ENCODE measurements at places on chromosomes 7 and 10.

DNA sequence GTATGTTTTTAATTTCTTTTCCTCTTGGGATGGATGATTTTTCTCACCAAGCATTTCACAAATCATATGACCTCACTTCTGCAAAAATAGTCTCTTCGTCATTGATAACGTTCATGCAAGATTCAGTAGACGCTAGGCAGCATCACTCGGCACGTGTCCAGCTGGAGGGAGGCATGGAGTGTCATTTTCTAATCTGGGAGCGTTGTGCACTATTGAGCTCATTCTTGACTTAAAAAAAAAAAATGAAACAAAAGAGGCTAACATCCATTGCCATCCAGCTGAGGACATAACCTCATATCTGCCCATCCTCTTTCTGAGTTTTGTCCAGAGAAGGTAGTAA lies 56.2 kb downstream of the COL17A1 start:
- DNase-seq: no peak

- DNase-seq: no peak
These were observed 235.9 kb downstream of the COBL start for GRCh38 chr7:51080622-51081269.

DNA sequence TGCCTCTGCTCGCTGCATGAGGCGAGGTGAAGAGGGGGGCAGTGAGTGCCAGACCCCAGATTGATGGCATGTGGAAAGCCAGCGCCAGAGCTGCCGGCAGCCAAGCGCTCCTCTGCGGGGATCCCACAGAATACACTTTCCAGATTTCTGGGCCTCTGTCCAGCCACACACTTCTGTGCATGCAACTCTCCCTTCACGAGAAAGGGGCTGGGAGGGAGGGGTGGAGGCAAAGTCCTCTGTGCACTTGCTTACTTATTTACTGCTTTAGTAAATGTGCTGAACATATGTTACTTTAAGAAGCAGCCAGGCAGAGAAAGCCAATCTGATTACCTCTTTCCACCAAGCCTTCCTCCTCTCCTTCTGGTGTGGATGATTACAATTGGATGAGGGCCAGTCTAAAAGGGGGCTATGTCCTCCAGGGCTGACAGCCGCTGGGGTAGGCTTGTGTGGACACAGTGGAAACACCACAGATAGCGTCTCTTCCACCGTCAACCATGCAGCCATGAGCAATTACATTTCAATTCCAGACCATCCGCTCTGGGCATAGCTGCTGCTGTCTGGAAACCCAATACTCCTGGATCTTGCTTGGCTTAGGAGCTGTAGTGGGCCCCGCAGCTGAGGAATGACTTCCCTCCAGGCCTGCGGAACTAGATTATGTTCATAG lies 322.8 kb upstream of the ANKRD30A start:
- DNase-seq: no peak

GRCh38 chr10:30309403-30309802 lies 39.7 kb downstream of the MTPAP start:
- DNase-seq: no peak

DNA sequence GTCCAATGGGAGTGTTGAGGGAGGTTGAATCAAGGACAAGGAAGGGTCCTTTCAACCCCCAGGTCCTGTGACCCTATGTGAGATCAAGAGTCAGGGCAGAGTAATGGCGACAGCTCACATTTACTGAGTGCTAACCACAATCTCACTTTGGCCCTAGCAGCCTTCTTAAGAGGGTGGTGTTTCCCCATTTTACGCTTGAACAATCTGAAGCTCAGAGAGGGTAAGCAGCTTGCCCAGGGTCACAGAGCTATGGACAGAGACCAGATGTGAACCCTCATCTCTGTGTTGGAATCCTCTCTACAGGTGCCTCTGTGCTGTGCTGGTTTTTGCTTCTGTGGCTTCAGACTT lies 102.0 kb downstream of the GRK5 start:
- DNase-seq: no peak

DNA sequence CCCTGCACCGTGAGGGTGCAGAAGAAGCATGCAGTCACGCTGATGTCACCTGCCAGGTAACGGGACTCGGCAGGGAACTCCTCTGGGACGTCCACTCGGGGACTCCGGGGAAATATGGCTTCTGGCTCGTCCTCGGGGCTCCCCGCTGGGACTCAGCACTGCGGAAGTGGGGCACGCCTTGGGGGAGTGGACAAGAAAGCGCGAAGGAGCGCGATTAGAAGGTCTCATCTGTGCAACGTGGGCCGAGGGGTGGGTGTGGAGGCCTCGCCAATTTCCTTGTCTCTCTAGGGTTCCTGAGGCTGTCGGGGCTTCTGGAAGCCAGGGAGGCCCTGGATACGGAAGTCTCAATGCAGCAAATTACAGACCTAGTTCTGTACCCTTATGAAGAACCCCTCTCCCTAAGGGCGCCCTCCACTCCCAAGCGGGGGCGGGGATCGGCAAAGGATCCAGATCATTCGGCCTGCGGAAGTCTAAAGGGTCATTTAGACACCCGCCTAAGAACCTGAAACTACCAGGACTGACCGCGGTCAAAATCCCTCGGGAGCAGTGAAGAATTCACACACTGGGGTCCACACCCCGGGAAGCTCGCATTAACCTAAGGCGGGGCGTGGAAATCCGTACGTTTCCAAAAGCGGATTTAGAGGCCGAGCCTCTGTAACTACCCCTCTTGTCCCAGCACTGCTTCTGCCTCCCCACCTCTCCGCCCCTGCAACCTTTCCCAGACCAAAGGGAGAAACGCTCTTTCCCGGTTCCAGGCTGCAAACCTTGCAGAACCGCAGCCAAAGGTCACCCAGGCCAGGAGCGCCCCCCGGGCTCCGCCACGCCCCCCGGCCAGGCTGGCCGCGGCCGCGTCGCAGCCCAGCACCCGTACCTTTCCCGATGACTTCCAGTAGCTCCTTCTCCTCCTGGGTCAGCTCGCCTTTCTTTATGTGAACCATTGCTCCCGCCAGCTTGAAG lies 640 bp downstream of the ANKMY2 start:
- DNase-seq: peak; percentile 57

- DNase-seq: no peak
These were observed 40.5 kb upstream of the PPP2R2D start for GRCh38 chr10:131860311-131860710.

GRCh38 chr7:122140918-122141317 lies 3.1 kb downstream of the AASS start:
- DNase-seq: no peak

- DNase-seq: peak; percentile 40
These were observed 119.4 kb downstream of the DYNC2I1 start for GRCh38 chr7:158975526-158976467.

DNA sequence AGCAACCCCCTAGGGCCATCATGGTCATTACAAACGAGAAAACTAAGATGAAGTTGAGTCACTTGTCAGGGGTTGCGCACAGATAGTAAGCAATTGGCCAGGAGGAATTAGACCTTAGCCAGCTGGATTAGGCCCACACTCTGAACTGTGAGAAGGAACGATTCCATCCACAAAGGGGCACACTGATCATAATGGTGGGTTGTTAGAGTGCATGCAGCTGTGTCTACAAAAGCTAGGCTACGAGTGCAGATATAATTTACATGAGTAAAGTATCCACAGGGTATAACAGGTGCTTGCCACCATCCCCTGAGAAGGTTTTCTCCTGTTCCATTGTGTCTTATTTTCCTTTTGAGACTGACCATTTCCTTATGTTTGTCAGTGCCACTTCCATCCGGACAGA lies 16.6 kb upstream of the FAM170B start:
- no peak for DNase-seq

DNA sequence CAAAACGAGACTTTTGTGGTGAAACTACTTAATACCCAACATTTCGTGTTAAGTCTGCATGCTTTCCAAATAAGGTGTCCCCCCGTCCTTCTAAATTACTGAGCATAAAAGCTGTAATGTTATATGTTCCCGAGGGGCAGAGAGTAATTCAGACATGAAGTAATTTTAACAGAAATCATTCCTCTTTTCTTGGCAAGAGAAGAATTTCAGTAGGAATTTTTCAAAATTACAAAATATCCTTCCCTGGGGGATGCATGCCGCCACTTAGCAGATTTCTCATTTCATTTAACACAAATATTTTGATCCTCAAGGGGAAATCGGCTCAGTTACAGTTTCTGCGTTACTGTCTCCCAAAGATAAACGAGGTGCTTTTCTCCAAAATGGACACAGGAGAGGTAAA lies 213.2 kb upstream of the RHOBTB1 start:
- no peak for DNase-seq

- DNase-seq: no peak
These were observed 253.7 kb upstream of the PITRM1 start for GRCh38 chr10:3426190-3426845.

- no peak for DNase-seq
These were observed 7.5 kb upstream of the ZKSCAN1 start for GRCh38 chr7:100007887-100008286.

DNA sequence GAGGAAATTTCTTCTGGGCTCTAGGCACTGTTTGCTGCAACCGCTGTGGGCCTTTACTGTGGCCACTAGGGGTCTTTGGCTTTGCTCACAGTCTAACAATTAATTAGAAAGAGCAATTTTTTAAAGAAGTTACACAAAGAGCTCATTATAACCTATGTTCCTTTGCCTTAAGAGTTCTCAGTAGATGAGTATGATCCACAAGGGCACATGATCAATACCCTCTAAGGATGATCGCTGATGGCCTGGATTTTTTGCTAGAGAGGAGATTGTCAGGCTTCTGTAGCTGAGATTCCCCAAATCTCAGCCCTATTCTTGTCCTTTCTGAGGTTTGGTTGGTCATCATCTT lies 80.8 kb upstream of the RHOBTB1 start:
- no peak for DNase-seq

GRCh38 chr10:110815354-110816004 lies 56.2 kb upstream of the PDCD4 start:
- DNase-seq: no peak

DNA sequence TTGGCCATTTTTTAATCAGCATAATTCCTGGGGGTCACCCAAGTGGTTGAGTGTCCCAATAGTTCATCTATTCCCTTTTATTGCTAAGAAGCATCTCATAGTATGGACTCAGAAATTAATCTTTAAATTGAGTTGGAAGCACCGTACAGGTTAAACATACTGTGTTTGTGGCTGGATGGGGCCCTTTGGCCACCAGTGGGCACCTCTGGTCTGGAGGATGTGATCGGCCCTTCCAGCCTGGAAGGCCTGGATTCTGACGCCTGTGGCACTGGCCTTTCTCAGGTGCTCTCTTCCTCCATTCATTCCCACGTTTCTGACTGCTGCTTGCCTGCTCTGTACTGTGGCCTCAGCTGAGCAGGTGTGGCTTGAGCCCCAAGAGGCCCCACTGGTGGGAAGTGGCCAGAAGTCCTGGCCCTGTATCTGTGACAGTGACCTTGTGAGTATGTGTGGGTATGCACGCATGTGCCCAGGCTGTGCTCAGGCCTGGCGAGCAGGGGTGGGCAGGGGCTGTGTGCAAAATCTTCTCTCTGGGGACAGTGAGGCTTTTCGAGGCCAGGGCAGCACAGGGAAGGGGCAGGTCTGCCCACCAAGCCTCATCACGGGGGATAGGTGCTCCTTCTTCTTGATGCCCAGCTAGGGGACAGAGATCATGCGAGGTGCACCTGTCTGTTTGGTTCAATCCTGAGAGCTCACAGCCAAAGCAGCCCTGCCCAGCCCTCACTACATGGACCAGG lies 30.1 kb downstream of the LDB3 start:
- DNase-seq: no peak

DNA sequence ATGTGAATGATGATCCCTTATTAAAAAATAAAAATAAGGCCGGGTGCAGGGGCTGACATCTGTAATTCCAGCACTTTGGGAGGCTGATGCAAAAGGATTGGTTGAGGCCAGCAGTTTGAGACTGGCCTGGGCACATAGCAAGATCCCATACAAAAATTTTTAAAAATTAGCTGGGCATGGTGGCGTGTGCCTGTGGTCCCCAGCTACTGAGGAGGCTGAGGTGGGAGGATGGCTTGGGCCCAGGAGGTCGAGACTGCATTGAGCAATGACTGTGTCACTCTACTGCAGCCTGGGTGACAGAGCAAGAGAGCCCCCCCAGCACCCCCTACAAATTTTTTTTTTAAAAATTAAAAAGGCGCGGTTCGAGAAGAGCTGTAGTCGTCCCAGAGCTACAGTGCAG lies 1.2 kb upstream of the BRI3 start:
- no peak for DNase-seq

GRCh38 chr7:85770332-85770731 lies 583.5 kb upstream of the SEMA3D start:
- DNase-seq: no peak

- no peak for DNase-seq
These were observed 190.0 kb upstream of the ZWINT start for GRCh38 chr10:56551037-56551436.

- DNase-seq: peak; percentile 42
These were observed 451 bp downstream of the SRRT start for GRCh38 chr7:100875356-100875751.

GRCh38 chr7:82044497-82045080 lies 274.7 kb upstream of the HGF start:
- DNase-seq: no peak
